ENCODE measurements at places on chromosomes 3 and 15.

DNA sequence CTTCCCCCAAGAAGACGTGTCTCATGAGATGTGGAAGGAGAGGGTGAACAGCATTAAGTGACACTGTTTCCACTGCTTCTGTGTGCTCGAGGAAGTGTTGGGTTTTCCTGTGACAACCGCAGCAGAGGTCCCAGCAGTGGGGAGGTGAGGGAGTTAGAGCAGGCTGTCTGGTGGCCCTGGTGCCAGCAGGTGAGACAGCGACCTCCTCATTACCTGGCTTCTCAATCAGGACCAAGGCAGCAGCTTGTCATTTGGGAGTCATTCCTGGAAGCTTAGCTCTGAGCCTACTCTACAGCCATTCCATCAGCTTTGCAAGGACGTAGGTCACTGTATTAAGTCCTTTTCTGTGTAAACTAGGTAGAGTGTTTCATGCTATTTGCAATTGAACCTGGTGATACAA lies 63.3 kb upstream of the RGMA start:
- DNase-seq, result no peak

DNA sequence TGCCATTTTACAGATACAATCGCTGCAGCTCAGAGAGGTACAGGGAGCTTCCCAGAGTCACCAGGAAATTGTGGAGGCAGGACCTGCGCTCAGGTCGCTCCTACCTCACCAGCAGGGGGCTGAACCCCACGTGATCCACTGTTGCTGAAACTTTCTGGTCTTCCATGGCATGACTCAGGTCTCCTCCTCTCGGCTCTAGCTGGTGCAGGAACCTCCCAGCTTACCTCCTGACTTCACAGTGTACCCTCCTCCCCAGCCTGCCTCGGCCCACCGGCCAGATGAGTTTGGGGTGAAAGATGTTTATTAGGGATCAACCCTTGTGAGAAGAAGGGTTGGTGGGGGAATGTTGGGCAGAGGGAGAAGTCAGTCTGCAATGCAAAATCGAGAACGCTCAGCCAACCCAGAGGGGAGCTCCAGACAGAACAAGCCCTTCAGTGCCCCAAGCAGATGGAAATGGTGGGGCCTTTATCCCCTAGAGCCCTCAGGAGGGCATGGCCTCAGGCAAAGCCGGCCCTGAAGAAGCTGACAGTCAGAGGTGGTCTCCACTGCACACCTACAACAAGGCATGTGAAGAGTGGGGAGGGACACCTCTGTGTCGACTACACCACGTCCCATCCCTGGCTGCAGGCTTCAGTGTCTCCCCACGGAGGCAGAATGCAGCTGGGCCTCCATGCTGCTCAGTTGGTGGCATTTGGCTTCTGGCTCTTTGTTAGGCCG lies 118.6 kb upstream of the PRR20G start:
- DNase-seq, result no peak

DNA sequence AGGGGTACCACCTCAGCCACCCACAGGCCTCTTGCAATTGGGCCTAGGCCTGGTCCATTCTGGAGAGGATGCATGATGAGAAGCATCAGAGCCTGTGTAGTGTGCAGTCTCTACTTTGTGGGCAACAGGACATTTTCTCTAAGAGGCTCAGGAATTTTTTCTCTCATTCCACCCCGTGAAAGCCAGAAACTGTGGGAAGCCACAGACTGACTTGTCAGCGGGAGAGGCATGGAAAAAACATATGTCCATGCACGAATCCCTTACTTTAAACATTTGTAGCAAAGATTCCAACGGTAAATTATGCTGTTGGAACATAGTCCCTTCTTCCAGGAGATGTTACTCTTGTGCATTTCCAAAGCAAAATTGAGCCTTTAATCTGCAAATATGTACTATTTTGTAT lies 196.5 kb downstream of the KLHL25 start:
- DNase-seq, result no peak

GRCh38 chr3:151169262-151169947 lies 33.6 kb downstream of the GPR171 start:
- no peak for DNase-seq

GRCh38 chr3:12585181-12585580 lies 28.3 kb downstream of the MKRN2 start:
- no peak for DNase-seq

- DNase-seq, result no peak
Observed at GRCh38 chr3:94978084-94978483, 915.2 kb downstream of the NSUN3 start.

GRCh38 chr3:52146189-52146588 lies 8.0 kb downstream of the POC1A start:
- no peak for DNase-seq
